ENCODE measurements at places on chromosomes 7 and 10. TPM values are rescaled to one million over a fixed set of nuclear protein-coding genes. Genes with fewer than 3 reads are reported as not detected.

The ZNF853 gene
- total RNA-seq = 0.57 TPM

The INPP5A gene
- total RNA-seq = 35.4 TPM

The GHRHR gene
- total RNA-seq = not detected

The ARHGEF35 gene
- 1.3 TPM for total RNA-seq

The ZNF487 gene
- total RNA-seq = 4.3 TPM

The KCNK18 gene
- total RNA-seq = not detected

The TFPI2 gene
- 178 TPM for total RNA-seq

The TRIM24 gene
- 3.4 TPM for total RNA-seq

The ADGRA1 gene
- not detected for total RNA-seq

The ADRA2A gene
- total RNA-seq = 0.18 TPM

The XPNPEP1 gene
- total RNA-seq = 149 TPM

The ZNF783 gene
- total RNA-seq = 12.5 TPM

The SNCG gene
- total RNA-seq = 23.8 TPM

The CAMK2B gene
- total RNA-seq = 0.09 TPM

The EBLN1 gene
- total RNA-seq = not detected

The ZNF239 gene
- total RNA-seq = 6.8 TPM

The SLC26A3 gene
- total RNA-seq = not detected

The ANXA8L1 gene
- not detected for total RNA-seq

The RAMP3 gene
- not detected for total RNA-seq

The ODAD2 gene
- 1.2 TPM for total RNA-seq

The HOXA2 gene
- 0.18 TPM for total RNA-seq

The GJC3 gene
- total RNA-seq = under 0.01 TPM

The PPA1 gene
- total RNA-seq = 191 TPM

The SNX10 gene
- 0.37 TPM for total RNA-seq

The TMEM120A gene
- 38.6 TPM for total RNA-seq

The SLC26A4 gene
- total RNA-seq = 0.65 TPM

The PTN gene
- 27.8 TPM for total RNA-seq

The CPA5 gene
- not detected for total RNA-seq

The MICU1 gene
- 53.5 TPM for total RNA-seq

The RP9 gene
- total RNA-seq = 9.9 TPM

The PNLIPRP1 gene
- not detected for total RNA-seq

The TMEM176A gene
- 1.1 TPM for total RNA-seq

The FAM20C gene
- total RNA-seq = 66.7 TPM

The SLC39A12 gene
- not detected for total RNA-seq

The RBP3 gene
- total RNA-seq = under 0.01 TPM

The ZNF25 gene
- total RNA-seq = 14.9 TPM

The CLRN3 gene
- total RNA-seq = not detected

The PIK3CG gene
- 0.09 TPM for total RNA-seq

The LBX1 gene
- not detected for total RNA-seq

The MYO1G gene
- total RNA-seq = under 0.01 TPM

The CPA2 gene
- not detected for total RNA-seq

The STEAP4 gene
- total RNA-seq = 4.6 TPM

The ADO gene
- total RNA-seq = 17.7 TPM

The AKR1D1 gene
- not detected for total RNA-seq

The TMEM178B gene
- total RNA-seq = 0.09 TPM

The LIPK gene
- not detected for total RNA-seq

The LIPM gene
- total RNA-seq = not detected

The FOXP2 gene
- 2.4 TPM for total RNA-seq

The NPY4R gene
- total RNA-seq = 1.1 TPM

The CALML3 gene
- total RNA-seq = under 0.01 TPM

The SORBS1 gene
- 1.5 TPM for total RNA-seq

The KIF20B gene
- total RNA-seq = 3.0 TPM

The FKBP6 gene
- total RNA-seq = not detected

The ZNF775 gene
- 6.7 TPM for total RNA-seq
